Hematopoietic multipotent progenitor cell treated with erythropoietin and hydrocortisone succinate and interleukin-3 and kit ligand, for 4 days (in vitro differentiated cells): ENCODE measurements at places on chromosomes 3 and 15.

GRCh38 chr15:31347067-31347975 lies 20.7 kb downstream of the KLF13 start:
- no peak for DNase-seq

DNA sequence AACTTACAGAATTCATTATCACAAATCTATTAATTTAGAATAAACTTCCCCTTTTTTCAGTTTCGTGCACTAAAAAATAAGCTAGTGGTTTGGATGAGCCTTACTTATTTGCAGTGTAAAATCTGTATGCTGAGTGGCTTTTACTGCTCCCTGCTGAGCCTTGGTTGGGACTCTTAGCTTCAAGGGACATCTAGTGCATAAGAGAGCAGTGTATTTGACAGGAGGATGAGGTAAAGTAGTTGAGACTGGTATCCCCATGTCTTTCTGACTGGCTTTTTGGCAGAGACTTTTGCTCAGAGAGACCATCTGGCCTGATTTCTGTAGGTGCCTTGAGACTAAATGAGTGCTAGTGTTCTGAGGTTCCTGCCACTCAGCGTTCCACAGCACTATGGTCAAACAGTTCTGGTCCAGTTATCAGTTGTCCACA lies 11.8 kb downstream of the CAPN7 start:
- DNase-seq: no peak

GRCh38 chr3:153260681-153261080 lies 98.7 kb downstream of the RAP2B start:
- DNase-seq: no peak

DNA sequence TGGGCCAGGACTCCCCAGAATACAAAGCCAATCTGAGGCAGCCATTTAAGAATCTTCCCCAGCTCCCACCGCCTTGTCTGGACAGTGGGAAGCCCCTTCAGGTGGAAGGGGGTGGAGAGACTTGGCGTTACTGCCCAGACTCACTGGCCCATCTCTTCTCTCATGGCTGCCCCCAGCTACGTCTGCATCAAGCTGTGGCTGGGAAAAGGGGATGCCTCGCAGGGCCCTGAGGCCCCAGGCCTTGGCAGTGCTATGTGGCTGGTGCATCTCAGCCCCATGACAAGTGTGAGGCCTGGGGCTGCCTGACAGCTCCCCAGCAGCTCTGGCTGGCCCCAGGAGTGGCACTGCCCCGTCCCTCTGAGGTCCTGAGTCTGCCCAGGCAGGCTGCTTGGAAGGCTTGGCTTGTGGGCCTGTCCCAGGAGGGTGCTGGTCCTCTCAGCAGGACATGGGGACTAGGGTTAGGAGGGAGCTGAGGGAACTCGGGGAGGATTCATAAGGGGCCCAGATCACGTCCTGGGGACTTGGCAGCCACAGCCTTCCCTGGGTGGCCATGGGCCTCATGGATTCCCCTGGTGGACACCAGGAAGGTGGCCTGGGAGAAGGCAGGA lies 20.2 kb upstream of the SLC41A3 start:
- no peak for DNase-seq

GRCh38 chr3:41224120-41224806 lies 25.0 kb downstream of the CTNNB1 start:
- no peak for DNase-seq

DNA sequence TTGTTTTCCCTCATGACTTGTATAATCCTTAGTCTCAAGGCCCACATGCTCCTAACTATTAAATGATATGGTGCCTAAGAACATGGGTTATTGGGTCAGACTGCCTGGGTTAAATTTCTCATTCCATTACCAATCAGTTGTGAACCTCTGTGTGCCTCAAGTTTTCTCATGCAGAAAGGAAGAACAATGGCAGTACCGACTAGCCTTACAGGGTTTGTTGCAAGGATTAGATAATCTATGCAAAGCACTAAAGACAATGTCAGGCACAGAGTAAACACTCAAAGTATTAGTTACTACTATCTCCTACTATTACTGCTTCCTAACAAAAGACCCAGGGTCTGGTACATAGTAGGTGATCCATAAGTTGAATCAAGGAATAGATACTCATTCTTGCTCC lies 12.2 kb downstream of the ADPGK start:
- DNase-seq: no peak

DNA sequence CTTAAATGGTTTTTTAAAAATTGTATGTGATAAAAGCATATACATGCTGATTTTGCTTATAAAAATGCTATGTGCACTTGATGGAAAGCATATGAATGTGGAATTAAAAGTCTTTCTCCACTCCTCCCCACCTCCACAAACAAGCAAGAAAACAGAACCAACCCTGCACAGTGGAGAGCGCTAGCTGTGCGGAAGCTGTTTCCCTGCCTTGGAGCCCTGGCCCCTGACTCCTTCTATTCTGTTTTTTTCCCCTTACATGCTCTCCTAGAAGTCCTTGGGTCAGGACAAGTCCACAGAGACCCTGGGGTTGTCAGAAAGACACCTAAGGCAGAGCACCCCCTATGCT lies 64.2 kb downstream of the BOC start:
- no peak for DNase-seq

- DNase-seq: no peak
Measured at GRCh38 chr3:8638994-8639658, 5.5 kb downstream of the SSUH2 start.

DNA sequence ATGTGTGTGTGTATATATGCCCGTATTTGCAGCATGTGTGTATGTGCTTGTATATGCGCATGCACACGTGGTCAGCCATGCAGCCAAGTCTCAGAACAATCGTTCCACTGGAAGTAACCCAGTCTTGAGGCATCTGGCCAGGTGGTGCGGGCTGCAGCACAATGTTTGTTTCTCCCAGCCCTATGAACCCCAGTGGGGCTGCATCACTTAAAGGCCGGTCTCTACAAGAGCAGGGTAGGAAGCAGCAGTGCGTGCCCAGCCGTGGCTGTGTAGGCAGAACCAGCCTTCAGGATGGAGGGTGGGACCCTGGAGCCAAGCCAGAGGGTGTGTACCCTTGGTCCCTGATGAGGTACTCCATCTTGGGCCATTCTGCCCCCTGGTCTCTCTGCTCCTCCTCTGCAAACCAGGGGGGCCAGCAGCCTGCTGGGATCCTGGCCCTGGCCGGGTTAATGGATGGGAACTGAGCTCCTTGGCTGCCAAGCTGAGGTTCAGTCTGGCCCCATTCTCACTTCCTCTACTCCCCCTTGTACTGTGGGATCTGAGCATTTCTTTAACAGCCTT lies 11.8 kb downstream of the KLF13 start:
- peak; percentile 57 for DNase-seq

DNA sequence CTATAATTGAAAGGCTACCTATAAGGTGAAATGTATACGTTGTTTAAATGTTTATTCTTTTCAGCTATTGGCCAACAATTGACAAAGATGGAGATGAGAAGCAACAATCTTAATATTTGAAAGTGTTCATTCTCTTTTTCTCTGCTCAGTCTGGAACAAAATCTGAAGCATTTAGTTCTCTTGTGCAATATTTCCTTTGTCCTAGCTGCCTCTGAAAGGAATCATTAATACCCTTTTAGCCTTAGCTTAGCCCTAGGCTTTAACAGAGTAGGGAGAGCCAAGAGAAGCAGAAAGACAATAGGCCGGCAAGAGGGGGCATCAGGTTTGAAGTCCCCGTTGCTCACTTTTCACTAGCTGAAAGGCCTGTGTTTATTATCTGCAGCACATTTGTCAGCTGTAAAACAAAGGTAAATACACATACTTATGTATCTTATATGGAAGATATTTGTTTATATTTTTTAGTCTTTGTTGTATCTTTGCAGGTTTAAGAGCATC lies 422.5 kb upstream of the SEMA6D start:
- no peak for DNase-seq

DNA sequence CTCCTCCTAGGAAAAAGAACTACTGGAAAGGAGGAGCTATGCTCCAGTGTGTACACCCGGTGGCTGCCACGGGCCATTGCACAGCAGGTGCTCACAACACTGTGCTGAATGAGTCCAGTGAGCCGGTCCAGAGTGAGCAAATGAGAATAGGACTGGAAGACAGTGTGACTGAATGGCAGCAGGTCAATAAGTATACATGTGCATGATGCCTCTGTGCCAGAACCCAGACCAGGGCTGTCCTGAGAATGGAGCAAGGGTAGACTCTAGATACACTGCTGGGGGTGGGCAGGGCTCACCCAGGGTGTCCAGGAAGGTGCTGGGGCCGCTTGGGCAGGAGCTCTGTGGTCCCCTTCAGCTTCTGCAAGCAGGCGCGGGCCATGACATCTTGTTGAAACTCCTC lies 8.3 kb downstream of the POLG start:
- no peak for DNase-seq

DNA sequence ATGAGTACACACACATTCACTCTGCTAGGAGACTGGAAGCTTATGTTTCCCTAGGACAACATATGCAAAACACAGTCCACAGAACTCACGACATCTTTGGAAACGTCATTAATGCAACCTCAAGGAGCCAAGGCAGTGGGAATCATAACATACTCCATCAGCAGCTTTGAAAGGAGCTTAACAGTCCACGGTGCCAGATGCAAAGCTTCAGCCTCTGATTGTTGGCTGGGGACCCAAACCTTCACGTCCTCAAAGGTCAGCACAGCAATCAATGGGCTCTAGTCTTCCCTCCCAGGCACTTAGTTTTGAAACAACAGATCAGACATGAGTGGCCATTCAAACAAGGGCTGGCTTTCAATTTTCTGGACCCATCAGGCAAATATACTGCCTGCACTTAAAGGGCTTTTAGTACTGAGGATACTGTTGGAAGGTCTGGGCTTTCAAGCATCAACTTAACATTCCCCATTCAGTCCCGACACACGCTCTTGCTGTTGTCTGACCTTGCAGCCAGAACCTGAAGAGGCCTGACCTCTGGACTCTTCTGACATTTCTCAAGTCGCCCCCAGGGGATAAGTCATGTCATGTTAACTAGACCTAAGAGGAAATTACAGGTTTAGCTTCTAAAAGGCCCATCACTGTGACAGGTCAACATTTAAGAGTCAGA lies 223.0 kb downstream of the PDZRN3 start:
- DNase-seq: no peak

DNA sequence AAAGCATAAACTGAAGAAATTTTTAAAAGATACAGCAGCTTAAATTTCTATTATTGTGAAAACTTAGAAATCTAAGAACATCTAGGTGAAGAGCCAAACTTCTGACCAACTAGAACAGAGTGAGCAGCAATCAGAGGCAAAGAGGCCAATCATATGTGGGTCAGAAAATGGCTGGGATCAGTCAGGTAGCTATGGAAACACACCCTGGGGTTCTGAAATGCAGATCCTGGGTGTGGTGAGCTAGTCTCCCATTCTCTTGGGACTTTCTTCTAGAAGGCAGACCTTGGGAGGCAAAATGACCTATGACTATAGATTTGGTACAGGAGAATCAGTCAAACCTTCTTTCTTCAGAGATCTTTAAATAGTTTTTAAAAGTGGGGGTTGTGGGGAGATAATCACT lies 385.8 kb downstream of the TBC1D5 start:
- no peak for DNase-seq

GRCh38 chr15:70094690-70095311 lies 2.9 kb downstream of the TLE3 start:
- DNase-seq: peak; percentile 47

GRCh38 chr3:29440413-29441305 lies 159.8 kb downstream of the RBMS3 start:
- peak; percentile 5 for DNase-seq

- peak; percentile 64 for DNase-seq
Measured at GRCh38 chr3:11273891-11274291, 1.7 kb downstream of the ATG7 start.

- DNase-seq: no peak
Measured at GRCh38 chr15:80727196-80727595, 32.1 kb downstream of the ABHD17C start.

DNA sequence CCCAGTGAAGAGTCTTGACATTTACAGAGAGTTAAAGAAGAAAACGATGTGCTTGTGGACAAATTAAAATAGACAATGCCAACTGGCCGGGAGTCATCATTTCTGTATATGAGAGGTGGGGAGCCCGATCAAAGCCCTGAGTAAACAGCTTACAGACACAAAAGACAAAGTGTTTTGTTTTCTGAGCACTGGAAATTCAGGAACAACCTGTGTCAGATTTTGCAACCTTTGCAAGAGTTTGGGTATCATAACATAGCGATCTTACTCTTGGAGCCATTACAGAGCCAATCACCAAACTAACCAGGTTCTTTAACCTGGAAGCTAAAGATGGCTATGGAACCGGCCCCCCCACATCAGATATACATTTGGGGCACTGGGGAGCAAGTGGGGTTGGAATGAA lies 101.9 kb upstream of the LRIG1 start:
- no peak for DNase-seq

GRCh38 chr3:42157540-42158538 lies 66.7 kb downstream of the TRAK1 start:
- no peak for DNase-seq

- peak; percentile 51 for DNase-seq
Measured at GRCh38 chr3:24377218-24377993, 117.2 kb downstream of the THRB start.

DNA sequence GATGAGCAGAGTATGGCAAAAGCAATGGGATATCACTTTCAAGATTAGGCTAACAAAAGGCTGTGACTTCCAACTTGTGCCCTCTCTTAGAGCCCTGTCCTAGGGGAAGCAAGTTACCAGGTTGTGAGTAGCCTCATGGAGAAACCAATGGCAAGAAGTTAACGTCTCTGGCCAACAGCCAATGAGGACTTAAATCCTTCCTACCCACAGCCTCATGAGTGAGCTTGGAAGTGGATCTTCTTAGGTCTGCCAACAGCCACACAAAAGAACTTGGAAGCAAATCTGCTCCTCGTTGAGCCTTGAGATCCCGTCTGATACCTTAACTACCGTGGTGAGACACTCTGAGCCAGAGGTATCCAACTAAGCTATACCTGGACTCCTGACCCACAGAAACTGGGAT lies 5.7 kb downstream of the NME9 start:
- DNase-seq: no peak

DNA sequence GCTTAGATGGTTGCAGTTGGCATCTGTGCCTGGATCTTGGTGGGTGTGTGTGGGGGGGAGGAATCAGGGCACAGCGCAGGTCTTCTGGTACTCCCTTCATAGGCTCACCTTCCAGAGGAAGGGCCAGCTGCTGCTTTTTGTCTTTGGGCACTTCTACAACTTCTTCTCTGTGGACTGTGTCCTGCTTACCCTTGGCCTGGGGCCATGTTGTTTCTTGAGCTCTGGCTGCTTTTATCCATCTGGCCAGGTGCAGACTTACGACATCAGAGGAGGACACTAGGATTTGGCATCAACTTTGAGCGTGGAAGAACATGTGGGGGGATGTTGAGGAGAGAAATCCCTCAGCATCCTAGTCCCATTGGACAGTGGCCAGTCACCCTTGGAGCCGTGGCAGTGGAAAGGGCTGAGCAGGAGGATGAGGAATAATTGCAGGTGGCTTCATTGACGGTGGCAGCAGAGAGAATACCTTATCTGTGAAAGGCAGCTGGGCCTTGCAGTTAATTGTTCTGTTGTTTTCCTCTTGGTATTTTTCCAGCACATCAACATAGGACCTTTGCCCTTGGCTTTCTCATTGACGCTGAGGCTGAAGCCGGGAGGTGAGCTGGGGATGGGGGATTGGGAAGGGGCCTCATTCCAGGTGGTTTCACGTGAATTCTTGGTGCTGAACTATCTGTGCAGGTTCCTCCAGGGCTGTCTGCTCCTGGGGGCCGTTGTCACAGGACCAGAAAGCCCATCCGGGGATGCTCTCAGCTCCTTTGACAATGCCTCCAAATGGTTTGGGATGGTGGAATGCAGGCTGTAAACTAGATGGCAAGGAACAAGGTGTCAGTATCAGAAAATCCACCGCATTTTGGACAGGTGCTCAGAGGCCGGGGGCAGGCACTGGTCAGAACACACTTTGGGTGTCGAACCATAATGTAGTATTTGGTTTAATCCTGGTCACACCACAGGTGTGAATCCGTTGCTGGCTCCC lies 9.7 kb downstream of the EPHB1 start:
- DNase-seq: no peak

- no peak for DNase-seq
Measured at GRCh38 chr3:111434941-111435622, 106.9 kb upstream of the CD96 start.
